Urothelium cell line (cell line): ENCODE measurements at places on chromosomes 6 and 20.

GRCh38 chr20:24425523-24426135 lies 43.8 kb upstream of the SYNDIG1 start:
- DNase-seq = no peak

DNA sequence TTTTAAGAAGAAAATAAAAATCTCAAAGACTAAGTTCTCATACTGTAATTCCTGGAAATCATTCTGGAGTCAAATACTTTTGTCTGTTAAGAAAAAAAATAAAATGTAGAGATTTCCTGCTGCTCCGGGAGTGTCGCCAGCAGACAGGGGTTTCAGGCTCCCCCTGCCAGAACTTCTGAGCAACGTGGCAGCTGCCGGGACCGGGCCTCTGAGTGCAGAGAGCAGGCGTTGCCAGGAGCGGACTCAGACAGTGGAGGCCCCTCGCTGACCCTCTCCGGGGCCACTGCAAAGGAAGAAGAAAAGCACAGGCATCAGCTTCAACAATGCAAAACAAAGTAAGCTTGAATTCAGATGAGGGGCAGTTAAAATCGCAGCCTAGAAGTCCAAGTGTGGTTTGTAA lies 95.5 kb downstream of the THBS2 start:
- no peak for DNase-seq

- DNase-seq = no peak
Measured at GRCh38 chr6:25320459-25320858, 41.3 kb downstream of the CARMIL1 start.

- DNase-seq = no peak
Measured at GRCh38 chr6:43823390-43823789, 53.4 kb downstream of the VEGFA start.

- DNase-seq = no peak
Measured at GRCh38 chr6:47729457-47729856, 31.1 kb downstream of the ADGRF4 start.

GRCh38 chr20:707451-708110 lies 32.0 kb upstream of the SCRT2 start:
- no peak for DNase-seq

GRCh38 chr6:158666628-158667359 lies 16.9 kb downstream of the SYTL3 start:
- no peak for DNase-seq

GRCh38 chr20:8133310-8133768 lies 1.3 kb downstream of the PLCB1 start:
- DNase-seq = no peak

DNA sequence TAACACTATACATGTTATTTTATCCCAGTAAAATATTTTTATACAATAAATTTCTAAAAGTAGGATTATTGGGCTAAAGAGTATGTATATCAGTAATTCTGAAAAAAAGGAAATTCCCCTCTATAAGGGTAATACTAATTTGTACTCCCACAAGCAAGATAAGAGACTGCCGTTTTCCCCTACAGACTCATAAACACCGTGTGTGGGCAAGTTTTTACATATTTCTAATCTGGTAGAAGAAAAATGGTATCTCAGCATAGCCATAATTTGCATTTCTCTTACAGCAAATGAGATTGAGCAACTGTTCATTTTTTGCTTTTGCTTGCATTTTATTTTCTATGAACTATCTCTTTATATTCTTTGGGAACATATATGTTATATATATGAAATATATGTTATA lies 26.0 kb upstream of the MYMX start:
- no peak for DNase-seq

- no peak for DNase-seq
Measured at GRCh38 chr6:31558631-31559500, 11.5 kb downstream of the NFKBIL1 start.

DNA sequence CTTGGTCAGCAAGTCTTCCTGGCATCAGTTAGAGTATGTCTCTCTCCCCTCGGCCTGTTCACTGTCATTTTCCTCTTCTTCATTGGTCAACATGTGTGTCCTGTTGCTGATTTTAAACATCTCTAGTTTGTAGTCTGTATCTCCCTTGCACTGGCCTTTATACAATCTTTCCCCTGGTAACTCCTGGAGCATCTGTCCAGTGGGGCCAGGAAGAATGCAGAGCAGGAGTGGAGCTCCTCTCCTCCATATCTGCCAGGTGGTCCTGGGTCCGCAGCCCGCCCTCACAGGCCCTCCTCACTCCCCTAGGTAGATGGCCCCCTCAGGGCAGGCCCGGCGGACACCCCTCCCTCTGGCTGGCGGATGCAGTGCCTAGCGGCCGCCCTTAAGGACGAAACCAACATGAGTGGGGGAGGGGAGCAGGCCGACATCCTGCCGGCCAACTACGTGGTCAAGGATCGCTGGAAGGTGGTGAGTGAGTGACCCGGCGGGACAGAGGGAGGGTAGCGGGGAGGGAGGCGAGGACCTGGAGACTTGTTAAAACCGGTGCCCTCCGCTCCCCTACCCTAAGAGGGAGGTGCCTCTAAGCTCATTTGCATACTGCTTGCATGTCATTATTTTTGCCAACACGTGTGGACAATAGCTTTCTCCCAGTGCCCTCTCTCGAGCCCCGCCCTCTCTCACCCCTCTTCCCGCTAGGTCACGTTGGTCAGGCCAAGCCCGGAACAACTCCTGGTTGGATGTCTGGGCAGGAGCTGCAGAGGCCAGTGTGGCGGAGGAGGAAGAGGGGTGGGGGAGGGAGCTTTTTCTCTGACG lies 3.2 kb downstream of the TTBK1 start:
- DNase-seq = peak; percentile 57

DNA sequence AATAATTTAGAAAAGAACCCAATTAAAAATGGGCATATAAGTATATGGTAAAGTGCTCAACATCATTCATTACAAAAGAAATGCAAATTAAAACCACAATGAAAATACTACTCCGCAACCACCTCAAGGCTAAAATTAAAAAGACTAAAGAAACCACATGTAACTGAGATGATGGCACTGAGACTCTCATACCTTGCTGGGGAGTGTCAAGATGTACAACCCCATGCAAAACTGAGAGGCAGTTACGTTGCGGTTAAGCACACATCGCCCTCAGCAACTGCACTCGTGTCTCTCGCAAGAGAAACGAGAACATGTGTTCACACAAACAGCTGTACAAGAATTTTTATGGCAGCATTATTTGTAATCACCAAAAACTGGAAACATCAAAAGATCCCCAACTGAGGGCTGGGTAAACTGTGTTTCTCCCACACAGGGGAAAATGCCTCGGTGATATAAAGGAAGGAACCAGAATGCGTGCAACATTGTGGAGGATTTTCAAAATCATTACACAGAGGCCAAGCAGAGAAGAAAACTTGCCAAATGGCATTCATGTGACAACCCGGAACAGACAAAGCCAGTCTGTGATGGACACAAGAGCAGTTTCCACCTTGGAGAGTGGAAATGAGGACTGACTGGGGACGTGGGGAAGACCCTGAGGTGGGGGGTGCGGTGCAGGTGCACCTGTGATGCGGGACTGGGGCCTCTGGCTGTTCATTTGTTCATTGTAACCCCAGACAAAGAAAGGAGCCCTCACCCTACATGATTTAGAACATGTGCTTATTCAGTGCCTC lies 144.9 kb downstream of the WDR27 start:
- no peak for DNase-seq

DNA sequence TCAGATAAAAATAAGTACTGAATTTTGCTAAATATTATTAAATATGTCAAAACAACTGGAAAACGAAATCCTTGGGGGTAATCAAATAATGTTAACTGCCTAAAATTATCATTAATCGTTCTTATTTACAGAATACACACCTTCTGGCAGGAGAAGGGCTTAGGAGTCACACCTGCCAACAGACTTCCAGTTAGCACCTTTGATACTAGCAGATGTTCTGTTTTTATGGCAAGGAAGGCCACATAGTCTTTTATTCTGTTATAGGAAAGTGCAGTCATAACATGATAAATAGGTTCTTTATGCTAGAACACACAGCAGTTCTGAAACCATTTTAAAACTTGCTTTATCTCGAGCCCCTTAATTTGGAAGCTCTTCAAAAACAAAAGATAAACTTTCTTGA lies 464.1 kb downstream of the UTRN start:
- DNase-seq = no peak

GRCh38 chr6:22042706-22043105 lies 254.1 kb downstream of the PRL start:
- DNase-seq = no peak

- DNase-seq = no peak
Measured at GRCh38 chr6:82785206-82785605, 280.4 kb downstream of the UBE3D start.

- DNase-seq = no peak
Measured at GRCh38 chr20:41366546-41367392, at the start of gene EMILIN3. Gene EMILIN3, minus strand, starts transcription at chr20:41366818. Its CDS starts 184 bp downstream, at chr20:41366634.

DNA sequence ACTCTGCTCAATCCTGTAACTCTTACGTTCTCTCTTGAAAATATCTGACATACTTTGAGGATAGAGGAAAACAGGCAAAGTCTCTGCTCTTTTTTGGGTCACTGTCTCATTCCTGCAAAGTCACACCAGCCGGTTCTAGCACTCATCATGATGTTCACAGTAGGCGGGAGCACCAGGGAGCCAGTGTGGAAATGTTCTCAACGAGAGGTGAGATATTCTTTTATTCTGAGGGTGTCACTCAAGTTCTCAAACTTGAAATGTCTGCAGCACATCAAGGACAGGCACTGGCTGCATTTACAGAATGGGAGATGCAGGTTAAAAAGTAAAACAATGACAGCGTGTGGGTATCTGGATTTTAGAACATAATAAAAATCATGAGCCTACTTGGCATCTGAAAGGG lies 714.7 kb downstream of the QKI start:
- DNase-seq = no peak

DNA sequence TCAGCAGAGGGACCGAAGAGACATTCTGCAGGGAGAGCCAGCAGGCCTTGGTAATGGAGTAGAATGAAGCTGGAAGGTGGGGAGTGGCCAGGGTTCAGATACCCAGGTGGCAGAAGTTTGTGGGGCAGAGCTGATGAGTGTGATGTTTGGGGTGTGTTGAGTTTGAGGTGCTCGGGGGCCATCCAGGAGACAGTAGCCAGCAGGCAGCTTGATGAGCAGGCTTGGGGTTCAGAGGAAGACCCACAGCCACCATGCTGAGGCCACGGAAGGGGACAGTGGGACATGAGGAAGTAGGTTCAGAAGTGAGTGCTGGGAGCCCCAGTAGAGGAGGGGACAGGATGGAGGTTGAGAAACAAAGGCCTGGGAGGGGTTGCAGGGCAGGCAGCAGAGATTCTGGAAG lies 11.1 kb upstream of the FOXS1 start:
- DNase-seq = no peak

GRCh38 chr6:8446391-8446790 lies 11.0 kb upstream of the SLC35B3 start:
- DNase-seq = no peak

- DNase-seq = no peak
Measured at GRCh38 chr20:53679597-53680309, 86.1 kb upstream of the ZNF217 start.

DNA sequence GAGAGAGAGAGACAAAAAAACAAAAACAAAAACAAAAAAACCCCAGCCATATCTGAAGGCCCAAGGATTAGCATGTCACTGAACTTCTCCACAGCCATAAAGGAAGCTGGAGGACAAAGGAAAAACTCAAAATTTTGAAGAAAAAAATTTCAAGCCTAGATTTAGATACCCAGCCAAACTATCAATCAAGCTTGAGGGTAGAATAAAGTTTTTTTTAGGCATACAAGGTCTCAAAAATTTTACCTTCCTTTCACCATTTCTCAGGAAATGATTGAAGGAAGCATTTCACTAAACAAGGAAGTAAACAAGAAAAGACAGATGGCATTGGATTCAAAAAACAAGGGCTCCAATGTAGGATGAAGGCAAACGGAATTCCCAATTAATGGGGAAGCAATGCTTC lies 52.1 kb downstream of the KCNK5 start:
- DNase-seq = no peak

GRCh38 chr6:24522228-24523176 lies 27.7 kb downstream of the ALDH5A1 start:
- no peak for DNase-seq

DNA sequence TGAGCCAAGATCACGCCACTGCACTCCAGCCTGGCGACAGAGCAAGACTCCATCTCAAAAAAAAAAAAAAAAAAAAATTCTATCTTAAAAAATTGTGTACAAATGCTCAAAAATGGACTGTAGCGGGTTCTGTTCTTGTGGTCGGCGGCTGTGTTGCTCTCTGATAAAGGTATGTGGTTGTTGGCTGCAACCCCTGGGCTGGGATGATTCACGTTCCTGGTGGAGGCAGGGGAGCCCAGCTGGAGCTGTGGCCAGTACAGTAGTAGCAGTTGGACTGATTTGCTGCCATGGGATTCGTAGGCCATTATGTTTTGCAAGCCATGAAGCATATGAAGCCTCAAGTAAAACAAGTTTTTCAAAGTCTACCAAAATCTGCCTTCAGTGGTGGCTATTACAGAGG lies 22.3 kb downstream of the MDN1 start:
- DNase-seq = no peak

GRCh38 chr6:68638230-68638900 lies 3.3 kb downstream of the ADGRB3 start:
- DNase-seq = peak; percentile 15

DNA sequence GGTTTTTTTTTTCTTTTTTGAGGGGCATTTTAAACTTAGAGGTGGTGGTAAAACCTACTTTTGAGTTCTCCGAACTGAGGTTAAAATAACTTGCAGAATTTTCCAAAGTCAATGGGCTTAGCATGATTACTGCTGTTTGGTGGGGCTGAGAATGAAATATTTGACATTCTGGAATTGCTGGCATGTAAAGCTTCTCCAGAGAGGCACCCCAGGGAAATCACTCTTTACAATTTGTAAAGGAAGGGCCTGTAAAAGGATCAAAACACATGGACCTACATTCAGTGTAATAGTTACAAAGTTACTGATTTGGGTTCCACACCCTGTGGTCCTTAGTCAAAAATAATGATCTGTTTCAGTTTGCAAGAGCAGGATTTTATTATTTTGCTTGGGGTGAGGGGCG lies 5.5 kb downstream of the FAM217B start:
- DNase-seq = no peak

DNA sequence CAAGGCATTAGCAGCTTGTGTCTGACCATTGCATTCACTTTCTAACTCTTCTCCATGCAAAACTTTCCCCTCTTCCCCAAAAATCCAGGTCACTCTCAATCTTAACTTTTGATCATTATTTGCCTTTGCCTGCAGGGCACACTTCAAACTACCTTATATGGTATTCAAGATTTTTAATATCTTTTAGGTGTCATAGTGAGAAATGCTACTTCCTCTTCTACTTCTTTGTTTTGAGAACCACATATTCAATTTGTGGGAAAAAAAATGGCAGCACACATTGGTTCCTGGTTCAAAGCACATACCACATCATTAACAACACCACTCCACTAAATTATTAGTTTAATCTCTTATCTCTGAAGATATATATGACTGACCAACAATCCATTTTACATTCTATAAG lies 1267.0 kb upstream of the CITED2 start:
- DNase-seq = no peak

DNA sequence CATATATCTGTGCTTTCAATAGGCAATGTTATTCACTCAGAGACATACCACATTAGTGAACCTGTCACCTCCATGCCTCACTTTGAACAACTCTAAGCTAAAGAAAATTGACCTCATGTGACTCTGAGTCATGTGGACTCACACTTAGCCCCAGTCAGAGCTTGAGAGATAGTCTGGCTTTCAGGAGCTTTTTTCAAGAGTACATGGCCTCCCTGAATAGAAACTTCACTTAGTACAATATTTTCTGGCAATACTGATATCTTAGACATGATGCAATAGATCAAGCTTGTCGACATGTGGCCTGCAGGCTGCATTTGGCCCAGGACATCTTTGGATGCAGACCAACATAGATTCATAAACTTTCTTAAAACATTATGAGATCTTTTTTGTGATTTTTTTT lies 8.5 kb downstream of the SPTLC3 start:
- DNase-seq = no peak

- DNase-seq = no peak
Measured at GRCh38 chr20:37954190-37954589, 51.3 kb downstream of the VSTM2L start.
